ENCODE measurements at places on chromosomes 12 and 14.

DNA sequence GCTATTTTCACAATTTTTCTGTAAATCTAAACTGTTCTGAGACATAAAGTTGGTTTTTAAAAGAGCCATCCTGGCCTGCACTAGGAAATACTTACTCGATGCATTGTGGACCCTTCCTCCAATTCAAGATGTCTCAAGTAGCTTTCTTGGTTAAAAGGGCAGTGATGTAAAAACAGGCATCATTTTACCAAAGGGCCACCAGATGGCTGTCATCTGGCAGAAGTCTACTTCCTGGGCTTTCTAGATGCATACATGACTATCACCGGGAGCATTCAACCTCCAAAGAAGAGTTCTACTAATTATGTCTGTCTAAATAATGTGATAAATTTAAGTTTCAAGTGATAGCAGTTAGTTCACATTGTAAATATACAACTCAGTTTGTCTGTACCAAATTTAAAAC is 96.8 kb upstream of the FRMD6 start:
- DNase-seq, result no peak

GRCh38 chr14:105107781-105108515 is 42.7 kb upstream of the GPR132 start:
- DNase-seq, result no peak

DNA sequence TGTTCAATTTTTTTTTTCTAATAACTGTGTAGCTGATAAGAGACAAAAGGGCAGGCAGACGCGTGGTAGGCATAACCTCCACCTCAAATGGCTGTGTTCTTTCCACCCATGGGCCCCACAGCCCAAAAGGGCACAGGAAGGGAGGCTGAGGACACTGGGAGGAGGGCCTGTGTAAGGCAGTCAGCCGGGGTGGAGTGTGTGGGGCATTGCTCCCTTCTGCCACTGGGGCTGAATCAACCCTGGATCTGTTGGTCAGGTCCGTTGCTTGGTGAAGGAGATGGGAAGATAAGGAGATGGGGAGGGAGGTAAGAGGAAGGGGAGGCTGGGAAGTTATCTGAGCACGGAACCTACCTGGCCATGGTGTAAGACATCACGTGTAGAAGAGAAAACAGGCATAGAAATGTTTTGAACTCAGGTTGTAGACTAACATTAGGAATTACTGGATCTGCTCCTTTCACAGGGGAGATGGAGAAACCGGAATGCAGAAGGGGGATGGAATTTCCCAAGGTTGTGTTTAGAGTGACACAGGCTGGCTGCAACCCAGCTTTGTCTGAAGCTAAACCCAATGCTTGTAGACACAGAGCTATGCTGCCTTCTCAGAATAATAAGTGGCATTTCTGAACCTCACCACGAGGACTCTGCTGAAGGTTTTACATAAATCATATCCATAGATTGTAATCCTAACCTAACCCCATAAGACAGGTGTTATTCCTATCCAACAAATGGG is 138.5 kb upstream of the NOS1 start:
- no peak for DNase-seq

GRCh38 chr14:23041729-23042128 is 283 bp upstream of the PSMB11 start:
- DNase-seq, result no peak

- DNase-seq, result no peak
Observed at GRCh38 chr12:106974511-106974910, 12.4 kb downstream of the MTERF2 start.

GRCh38 chr12:50050410-50051098 is 6.8 kb upstream of the ASIC1 start:
- DNase-seq, result peak; percentile 93

DNA sequence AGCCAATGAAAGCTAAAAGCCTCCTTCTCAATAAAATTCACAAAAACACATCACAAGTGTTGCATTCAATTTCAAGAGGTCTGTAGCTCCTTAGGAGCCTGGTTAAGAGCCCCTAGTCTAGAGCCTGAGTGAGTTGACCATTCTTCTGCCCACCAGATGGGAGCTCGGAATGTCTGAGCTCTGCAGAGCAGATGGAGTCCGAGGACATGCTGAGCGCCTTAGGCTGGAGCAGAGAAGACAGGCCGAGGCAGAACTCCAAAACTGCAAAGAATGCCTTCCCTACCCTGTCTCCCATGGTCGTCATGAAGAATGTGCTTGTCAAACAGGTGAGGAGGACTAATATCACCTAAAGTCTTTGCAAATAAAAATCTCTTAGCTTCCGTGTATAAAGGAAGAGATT is 11.6 kb downstream of the CIPC start:
- no peak for DNase-seq

DNA sequence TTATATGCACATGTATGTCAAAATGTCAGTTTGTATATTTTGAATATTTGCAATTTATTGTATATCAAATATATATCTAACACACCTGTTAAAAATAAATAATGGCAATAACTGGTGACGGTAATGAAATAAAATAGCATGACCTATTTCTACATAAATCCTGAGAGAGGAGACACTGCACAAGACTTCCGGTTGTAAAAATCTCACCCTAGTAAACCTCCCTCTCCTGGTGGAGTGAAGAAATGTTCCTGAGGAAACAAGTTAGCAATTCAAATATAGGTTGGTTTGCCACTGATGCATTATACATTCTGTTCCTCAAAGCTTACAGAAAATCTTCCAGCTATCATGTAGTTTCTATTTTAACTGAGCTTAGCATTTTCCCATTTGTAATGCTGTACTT is 166.1 kb upstream of the SYT10 start:
- DNase-seq, result peak; percentile 51

GRCh38 chr14:92217936-92218335 is 96.2 kb downstream of the CPSF2 start:
- DNase-seq, result no peak

DNA sequence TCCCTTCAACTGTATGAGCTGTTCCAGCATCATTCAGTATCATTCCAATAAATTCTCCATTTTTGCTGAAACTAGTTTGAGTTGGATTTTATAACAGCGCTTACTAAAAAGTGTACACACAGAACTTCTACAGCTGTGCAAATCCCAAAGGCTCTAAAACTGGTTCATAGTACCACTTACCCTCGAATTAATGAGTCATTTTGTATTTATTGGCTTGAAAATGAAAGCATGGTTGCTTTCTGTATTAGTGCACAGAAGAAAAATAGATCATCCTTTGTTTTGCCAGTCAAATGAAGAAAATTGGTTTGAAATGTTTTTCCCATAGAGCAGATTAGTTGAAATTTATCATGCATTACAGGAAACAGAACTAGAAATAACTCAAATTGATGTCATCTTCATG is 268.3 kb upstream of the CPNE8 start:
- no peak for DNase-seq

DNA sequence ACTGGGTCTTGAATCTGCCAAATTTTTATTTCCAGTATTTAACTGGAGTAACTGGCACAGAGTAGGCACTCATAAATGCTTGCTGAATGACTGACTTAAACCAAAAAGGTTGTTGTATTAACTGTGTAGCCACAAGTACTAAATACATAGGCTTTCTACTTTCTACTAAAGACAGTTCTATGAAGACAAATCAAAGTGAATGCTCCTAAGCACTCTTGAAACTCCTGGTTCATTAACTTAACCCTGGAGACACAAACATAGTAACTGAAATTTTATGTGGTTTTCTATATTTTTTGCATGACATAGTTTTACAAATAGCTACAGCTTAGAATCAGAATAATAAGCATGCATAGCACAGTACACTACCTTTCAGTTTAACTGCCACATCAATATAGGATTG is 70.4 kb downstream of the TXNDC16 start:
- no peak for DNase-seq

DNA sequence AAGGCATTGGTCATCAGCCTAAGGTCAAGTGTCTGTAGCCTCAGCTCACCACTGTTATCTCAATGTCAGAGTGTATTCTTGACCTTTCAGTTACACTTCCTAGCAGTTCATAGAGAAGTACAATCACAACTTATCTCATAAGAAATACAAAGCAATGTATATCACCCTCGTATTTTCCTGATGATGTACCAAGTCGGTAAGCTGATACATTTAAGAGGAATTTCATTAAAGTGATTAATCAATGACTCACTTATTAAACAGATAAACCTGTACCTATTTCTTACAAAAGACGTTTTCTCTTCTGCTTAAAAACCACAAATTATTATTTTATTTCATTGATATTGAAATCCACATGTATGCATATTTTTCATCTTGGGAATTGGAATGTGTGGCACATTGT is 3.9 kb upstream of the PRB3 start:
- DNase-seq, result no peak

- no peak for DNase-seq
Observed at GRCh38 chr12:128829861-128830504, 6.2 kb upstream of the SLC15A4 start.

GRCh38 chr14:69619012-69619411 is 7.6 kb downstream of the SUSD6 start:
- DNase-seq, result no peak

DNA sequence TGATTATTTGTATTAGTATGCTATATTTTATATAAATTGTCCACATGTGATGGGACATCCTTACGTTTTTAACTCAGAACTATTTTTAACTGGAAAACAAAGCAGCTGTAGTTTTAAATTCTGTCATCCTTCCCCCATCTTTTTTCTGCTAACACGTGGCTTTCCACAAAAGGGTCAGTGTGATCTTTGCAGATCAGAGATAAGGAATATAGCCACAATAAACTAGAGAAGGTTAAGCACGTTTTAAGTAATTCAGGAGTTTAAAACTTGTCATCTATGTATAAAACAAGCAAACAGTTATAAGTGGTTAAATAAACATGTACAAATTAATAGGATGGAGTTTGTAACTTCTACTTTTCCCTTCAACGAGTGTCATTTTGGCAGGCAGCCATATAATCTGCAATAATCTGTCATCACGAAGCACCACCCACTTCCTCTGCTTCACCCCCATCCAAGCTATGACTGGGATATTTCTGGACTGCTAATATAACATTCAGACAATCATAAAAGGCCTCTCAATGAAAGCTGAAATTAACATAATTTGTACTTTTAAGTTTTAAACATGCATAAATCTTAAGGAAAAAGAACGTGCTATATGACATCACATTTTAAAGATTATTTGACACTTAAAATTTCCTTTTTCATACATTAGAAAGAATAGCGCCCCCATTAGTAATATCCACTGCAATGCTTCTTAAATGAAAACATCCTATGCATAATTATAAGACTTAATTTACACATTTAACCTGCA is 15.3 kb downstream of the TAOK3 start:
- DNase-seq, result peak; percentile 91

DNA sequence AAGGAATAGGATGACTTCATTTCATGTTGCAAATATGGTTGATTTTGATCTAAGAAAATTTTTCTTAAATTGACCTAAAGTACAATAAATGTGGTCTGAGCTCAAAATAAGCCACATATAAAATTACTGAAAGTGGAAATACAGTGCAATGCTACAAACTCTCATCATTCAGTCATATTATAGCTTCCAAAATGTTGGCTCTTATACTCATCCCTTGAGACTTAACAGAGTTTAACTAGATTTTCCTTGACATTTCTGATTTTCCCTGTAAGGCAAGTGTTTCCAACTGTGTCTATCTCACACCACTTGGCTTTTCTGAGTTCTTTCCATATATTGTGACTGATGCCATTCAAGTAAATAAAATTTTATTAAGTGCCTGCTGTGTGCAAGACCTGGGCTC is 123.7 kb upstream of the NTF3 start:
- no peak for DNase-seq

- DNase-seq, result no peak
Observed at GRCh38 chr14:54537651-54538050, 27.9 kb downstream of the CGRRF1 start.

- DNase-seq, result no peak
Observed at GRCh38 chr12:88866881-88867280, 286.6 kb upstream of the KITLG start.

- no peak for DNase-seq
Observed at GRCh38 chr12:100904270-100904669, 109.7 kb downstream of the ANO4 start.

DNA sequence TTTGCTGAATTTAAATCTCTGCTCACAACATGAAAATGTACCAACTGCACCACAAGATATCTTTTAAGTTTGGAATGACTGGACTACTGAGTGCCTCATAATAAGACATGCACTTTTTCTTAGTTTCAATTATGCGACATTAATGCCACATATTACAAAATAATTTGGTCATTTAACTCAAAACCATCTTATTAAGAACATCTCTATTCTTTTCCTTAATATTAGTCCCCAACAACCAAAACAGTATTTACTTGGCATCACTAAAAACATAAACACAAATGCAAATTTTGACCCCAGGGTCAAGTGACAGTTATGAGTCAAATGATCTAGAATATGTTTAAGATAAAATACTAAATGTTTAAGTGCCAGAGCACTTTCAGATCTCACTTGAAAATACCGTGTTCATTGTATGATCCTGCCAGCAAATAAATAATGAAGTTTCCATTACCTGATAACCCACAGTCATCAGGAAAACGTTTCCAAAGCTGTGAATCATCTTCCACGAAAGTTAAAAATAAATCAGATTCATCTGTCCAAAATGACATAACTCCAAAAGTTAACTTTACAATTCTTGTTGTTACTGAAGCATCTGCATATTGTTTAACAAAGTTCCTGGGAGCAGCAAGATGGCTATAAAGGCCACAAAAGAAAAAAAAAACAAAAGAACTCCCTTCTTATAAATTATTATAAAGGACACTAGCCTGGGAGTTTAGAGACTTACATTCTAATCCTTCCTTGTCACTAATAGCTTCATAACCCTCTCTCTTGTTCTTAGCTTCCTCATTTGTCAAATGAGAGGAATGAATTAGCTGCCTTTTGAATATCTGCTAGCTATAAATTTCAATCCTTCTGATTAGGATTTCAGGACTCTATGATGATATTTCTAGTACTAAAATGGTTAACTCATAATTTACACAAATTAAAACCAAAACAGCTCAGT is 30.5 kb upstream of the AP4S1 start:
- DNase-seq, result no peak

GRCh38 chr12:42372154-42372791 is 46.3 kb downstream of the PPHLN1 start:
- DNase-seq, result peak; percentile 95

GRCh38 chr12:24133384-24133783 is 183.9 kb upstream of the SOX5 start:
- DNase-seq, result no peak

DNA sequence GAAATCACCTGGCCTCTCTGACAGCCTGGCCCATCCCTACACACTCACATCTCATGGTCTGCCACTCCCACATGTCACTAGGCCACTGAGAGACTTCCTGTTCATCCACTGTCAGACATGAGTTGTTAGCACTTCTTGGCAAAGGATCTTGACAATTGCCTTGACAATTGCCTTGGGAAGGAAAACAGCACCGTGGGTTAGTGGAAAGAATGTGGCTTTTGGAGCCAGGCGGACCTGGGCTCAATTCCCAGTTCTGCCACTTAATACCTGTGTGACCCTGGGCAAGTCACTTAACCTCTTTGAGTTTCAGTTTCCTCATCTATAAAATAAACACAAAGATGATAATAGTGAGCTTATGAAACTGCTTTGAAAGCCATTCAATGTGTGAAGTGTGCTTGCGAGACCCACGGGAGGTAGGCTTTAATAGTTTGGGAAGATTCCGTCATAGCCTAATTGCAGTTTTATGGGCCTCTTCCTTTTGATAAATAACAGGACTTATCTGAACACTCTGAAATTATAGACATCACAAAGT is 250.4 kb downstream of the C12orf75 start:
- DNase-seq, result no peak

- DNase-seq, result no peak
Observed at GRCh38 chr12:30908722-30909348, 17.7 kb upstream of the TSPAN11 start.

- no peak for DNase-seq
Observed at GRCh38 chr12:107474639-107475539, 210.7 kb upstream of the PWP1 start.
